Stimulated activated naive CD4-positive, alpha-beta T cell treated with Interleukin-2 at 50 U/mL for 16 hours (primary cell): ENCODE measurements at places on chromosomes 12 and 14.

DNA sequence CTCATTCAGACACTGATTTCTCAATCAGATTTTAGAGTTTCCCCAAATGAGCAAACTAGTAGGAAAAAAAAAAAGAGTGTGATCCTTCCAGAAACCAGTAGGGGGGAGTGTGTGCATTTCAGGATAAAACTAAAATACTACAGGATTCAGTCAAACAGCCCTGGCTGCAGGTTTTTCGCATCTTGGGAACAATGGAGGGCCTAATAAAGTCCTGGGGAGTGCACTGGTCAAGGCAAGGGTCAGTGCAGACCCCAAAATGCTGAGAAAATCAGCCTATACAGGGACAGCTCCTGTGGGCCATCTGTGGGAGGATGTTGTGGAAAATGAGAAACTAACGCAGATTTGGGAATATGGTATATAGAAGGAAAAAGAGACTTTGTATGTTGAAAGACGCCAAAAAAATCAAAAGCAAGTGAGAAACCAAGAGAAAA, 22.2 kb upstream of the ABCD4 start:
- DNase-seq: no peak

DNA sequence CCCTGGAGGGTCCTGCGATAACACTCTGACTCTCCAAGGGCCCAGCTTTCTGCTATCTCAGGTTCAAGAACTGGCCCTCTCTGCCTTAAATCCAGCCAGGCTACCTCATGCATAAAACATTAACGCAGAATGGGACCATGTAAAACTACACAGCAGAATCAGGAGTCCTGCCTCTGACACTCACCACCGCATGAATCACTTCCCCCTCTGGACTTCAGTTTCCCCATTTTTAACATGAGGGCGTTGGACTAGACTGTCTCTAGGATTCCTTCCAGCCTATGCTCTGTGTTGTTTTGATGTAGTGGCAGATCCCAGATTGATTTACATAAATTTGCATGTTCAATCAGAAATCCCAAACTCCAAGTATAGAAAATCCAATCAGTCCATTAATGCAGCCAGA, 3.3 kb downstream of the NCKAP5L start:
- DNase-seq: no peak

DNA sequence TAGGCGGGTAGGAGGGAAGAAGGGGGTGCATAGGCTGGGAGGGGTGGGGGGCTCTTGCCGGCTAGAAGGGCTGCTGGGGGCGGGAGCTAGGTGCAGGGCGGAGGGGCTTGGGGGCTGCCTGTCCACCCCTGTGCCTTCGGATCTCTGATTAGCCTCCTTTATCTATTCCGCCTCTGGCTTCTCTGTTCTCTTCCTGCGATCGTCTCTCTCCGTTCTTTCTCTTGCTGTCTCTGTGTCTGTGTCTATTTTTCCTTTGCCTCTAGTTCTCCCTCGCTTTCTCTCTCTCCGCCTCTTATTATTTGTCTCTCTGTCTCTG, 166.7 kb upstream of the LHX5 start:
- DNase-seq: no peak

- no peak for DNase-seq
These were observed 70.4 kb downstream of the FUT8 start for GRCh38 chr14:65482757-65483438.

DNA sequence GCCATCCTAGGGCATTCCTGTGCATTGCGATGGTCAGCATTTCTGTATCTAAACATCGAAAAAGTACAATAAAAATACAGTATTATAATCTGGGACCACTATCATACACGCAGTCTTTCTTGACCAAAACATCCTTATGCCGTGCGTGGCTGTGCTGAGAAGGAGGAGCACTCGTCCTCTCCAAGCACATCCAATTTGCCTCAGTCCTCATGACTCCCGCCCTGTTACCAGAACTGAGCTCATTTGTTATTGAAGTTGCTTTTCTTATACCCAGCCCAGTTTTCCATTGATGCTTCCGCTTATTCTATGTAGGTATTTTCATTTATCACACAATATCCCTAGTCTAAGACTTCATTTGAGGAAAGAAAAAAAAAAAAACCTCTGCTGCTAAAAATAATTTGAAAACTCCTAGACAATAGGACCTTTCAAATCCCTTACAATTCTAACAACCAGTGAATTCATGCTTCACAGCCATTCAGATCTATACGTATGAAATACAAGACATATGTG, 236.9 kb upstream of the PLEKHG7 start:
- no peak for DNase-seq

DNA sequence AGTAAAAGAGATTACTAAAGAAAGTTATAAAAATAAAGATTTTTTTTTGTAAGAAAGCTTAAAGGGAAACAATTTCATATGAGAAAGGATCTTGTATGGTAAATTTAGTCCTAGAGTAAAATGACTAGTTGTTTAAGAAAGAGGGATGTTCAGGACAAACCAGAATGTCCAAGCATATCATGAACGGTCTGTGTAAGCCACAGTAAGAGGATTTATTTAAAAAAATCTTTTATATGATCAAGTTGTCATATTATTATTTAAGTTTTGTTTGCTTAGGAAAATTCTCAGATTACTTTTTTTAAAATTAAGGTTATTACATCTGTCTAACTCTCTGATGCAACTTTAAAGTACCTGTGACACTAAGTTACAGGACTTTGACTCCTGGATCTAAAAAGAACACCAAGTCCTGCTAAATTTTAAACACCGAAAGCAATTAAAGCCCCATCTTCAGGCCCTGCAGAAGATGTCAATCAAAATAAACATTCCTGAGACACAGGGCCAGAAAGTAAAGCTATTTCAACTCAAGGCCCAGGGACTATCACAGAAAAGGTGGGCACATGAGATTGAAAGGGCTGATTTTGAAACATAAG, 17.3 kb upstream of the CCDC196 start:
- no peak for DNase-seq

DNA sequence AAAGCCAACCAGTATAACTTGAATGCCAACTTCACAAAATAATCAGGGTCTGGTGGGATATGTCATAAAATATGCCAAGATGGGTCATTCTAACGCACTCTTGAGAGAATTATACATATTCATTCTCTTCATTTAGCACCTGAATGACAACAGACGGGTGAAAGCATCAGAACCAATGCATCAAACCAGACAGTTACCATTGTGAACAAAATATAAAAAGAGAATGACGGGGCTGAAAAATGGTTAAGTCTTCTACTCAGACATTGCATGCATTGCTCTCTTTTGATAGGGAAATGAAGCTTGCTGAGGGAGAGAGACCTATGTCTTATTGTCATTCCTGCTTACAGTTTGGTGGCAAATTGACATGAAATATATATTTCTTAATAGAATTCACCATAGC, 702.1 kb downstream of the NOVA1 start:
- no peak for DNase-seq

DNA sequence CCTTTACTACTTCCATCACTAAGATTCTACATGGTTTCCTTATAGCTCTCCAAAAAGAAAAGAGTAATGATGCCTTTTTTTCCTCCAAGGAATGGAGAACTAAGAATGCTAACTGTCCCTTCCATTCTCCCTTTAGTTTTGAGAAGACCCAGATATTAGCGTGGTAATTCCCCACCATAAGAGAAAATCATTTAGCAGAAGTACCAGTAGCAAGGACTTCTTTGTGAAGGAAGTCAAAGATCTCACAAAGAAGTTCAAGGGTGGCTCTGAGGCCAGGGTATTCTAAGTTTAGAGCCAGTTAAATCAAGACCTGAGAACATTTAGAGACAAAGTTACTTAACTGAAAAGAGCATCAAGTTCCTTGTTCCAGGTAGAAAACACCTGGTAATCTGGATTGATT, 7.3 kb downstream of the USP15 start:
- no peak for DNase-seq

- DNase-seq: no peak
These were observed 417.3 kb downstream of the SNAPC1 start for GRCh38 chr14:62179367-62180018.

GRCh38 chr14:104555430-104556255, 23.9 kb upstream of the C14orf180 start:
- no peak for DNase-seq

- DNase-seq: no peak
These were observed 6.6 kb downstream of the TSPAN19 start for GRCh38 chr12:85029456-85029855.

DNA sequence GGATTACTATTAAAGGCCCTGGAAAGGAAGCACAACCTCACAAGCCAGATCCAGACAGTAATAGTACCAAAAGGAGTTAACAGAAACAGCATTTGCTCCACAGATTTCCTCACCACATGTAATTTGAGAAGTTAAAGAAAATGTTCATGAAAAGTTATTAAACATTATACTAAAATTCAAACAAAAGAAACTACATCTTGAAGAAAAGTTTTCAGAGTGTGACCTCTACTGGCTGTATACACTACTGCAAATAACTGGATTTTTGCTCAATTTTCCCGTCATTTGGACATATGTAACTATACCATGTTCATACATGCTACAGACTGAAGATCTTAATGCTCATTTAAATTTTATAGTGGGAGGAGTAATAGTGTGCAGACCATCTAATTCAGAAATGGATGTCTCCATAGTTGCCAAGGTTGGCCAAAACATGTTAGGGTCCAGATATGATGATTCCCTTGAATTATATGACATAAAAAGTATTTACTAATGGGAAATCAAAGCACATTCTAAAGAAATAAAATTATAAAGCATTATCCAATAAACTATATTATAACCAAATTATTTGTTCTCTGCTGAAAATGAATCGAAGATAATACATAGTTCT, 5.6 kb downstream of the KRR1 start:
- DNase-seq: no peak

DNA sequence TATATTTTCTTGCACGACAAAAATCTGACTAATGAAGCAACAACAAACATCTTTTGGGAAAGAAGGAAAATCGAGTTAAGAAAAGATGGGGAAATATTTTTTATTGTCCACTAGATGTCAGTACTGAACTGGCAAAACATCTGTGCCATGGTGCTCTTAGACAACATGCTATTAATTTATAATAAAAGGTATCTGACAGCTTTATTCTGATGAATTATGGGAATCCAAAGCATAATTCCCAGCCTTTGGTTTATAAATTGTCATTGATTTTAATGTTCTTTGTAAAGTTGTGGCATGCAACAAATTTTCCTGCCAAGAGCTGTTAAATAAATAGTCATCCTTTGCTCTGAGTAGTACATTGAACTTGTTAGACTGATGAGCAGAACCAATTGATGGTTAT, 231.2 kb downstream of the ETNK1 start:
- no peak for DNase-seq

DNA sequence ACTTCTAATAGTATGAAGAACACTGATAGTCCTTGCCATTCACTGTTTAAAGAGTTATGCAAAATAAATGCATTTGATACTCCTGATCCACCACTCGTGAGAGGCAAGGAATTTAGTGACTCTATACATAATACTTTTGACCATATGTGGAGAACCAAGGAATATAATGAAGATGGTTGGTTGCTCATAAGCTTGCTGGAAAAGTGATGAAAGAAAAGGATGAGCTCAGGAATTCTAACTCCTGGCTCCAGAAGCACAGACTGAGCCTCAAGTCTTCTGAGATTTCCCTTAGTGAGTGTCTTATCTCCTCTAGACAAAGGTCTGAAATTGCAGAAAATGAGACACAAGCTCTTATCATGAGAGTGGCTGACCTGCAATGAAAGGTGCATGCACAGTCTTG, 57.1 kb upstream of the KRAS start:
- DNase-seq: no peak

DNA sequence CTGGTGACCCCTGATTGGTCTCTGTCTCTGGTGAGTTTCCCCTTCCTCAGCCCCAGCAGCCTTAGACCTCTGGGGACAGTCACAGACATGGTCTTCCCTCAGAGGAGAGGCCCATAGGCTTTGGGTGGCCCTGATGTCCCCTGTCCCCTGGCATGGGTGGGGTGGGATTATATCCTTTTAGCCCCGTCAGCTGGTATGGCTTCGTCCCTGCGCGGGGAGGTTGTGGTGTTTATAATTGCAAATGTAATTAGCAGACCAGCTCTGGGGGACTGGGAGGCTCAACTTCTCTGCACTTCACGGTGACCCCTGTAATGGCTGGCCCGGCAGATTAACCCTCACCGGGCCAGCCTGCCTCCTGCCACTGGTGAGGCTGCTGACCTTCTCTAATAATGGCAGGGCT, 5.1 kb downstream of the ESRRB start:
- no peak for DNase-seq

DNA sequence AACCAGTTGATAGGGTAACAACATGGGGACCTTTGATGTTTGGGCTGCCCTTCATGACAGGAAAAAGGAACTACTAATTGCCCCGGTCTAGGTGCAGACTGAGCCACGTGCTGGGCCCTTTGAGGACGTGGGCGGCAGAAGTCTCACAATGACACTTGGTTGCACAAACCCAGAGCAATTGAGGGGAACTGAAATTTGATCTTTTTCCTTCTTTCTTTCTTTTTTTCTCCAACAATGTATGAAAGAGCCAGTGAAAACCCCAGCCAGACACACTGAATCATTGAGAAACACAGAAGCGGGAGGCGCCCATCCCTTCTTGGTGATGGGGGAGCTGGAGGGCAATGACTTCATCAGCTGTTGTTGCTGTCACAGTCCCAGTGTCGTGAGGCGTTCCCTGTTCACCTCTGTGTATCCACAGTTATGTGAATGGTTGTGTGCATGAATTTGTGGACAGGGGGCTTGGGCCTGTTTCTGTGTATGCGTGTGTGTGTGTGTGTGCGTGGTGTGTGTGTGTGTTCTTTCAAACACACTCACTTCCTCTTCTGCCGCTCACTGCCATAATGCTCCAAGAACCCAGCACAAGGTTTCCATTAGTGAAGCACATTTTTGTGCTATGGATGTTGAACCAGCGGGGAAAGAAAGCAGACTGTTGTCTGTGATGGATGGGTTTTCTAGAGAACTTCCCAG, 137.5 kb upstream of the CCND2 start:
- DNase-seq: peak; percentile 69

- DNase-seq: peak; percentile 47
These were observed 45.1 kb upstream of the PNMA1 start for GRCh38 chr14:73759183-73759713.

DNA sequence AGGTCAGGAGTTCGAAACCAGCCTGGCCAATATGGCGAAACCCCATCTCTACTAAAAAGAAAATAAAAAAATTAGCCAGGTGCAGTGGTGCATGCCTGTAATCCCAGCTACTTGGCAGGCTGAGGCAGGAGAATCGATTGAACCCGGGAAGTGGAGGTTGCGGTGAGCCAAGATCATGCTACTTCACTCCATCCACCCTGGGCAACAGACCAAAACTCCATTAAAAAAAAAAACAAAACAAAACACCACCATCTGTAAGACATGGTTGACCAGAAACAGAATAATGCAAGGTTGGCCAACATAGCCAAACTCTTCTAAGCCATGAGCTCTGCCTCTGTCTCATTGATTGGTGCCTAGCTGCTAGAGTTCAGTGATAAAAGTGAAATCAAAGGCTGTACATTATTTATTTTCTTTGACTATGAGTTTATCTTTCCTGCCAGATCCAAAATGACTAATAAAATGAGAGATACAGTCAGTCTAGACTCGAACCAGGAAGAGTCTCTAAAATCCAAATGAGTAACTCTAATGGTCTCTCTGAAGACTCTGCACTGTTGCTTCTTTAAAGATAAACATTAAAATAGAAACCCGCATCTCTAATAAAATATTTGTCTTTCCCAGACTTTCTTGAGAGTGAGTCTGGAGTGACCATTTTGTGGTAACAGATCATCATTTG, 404.7 kb downstream of the DAD1 start:
- no peak for DNase-seq

- no peak for DNase-seq
These were observed 11.1 kb upstream of the FOXN3 start for GRCh38 chr14:89428173-89428523.

GRCh38 chr14:42370056-42370455, 763.4 kb downstream of the LRFN5 start:
- no peak for DNase-seq

- peak; percentile 18 for DNase-seq
These were observed 72.9 kb downstream of the TRAFD1 start for GRCh38 chr12:112198120-112198733.

- no peak for DNase-seq
These were observed 511.7 kb downstream of the TMTC2 start for GRCh38 chr12:83198291-83199015.
